G401 (cell line): ENCODE measurements at places on chromosomes 5 and 9.

- no peak for DNase-seq
Measured at GRCh38 chr5:54753034-54753433, 232.4 kb downstream of the ESM1 start.

DNA sequence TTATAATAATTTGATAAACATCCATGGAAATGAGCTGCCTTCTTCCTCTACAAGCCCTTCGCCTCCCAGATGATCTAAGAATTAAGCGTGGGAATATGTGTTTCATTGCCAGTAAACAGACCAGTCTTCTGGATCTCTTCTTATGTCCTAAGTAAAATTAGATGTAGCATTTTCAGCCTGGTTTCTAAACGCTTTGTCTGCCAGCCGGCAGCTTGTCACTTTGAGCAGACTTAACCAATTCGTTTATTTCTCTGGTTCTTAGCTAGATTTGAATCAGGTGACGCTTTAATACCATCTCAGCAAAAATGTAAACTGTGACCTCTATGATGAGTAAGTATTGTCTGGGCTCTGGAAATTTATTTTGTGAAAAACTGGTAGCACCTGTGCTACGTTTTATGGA lies 380.6 kb upstream of the NUDT12 start:
- no peak for DNase-seq

GRCh38 chr9:134688661-134689320 lies 47.2 kb downstream of the COL5A1 start:
- DNase-seq: no peak

DNA sequence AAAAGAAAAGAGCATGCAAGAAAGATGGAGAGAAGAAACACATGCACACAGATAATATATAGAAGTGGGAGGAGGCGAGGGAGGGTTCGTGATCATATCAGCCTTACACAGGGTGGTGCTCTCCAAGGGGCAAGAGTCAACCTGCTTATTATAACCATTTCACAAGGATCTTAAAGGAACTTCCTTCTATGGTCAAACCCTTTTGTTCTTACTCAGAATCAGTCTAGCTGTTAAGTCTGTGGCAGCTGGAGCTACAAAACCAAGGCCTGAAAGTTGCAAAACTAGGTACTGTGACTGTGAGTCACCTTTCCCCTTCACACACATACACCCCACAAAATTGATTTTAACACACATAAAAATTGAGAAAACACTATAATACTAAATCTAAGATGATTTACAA lies 18.5 kb upstream of the ERMP1 start:
- no peak for DNase-seq

GRCh38 chr5:171693412-171693811 lies 92.2 kb upstream of the SMIM23 start:
- no peak for DNase-seq

DNA sequence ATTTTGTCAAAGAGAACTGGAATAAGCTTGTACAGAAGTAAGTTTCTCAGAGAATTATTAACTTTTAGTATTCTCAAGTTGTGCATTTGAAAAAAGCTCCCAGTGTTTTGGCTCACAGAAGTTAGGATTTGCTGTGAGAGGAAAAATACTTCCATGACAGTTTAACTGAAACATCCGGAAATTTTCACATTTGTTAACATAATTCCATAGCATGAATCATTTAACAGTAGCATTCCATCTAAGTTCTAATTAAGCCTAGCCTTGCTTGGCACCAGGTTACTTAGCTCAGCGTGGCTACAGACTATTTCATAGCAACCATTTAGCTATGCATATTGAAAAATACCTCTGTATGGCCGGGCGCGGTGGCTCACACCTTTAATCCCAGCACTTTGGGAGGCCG lies 90.8 kb downstream of the LNPEP start:
- no peak for DNase-seq

- peak; percentile 62 for DNase-seq
Measured at GRCh38 chr5:152288917-152289595, 116.0 kb downstream of the NMUR2 start.

- DNase-seq: no peak
Measured at GRCh38 chr9:99055384-99055783, 49.5 kb upstream of the TGFBR1 start.

GRCh38 chr9:5438301-5439162 lies 807 bp upstream of the PLGRKT start:
- no peak for DNase-seq

GRCh38 chr5:34552686-34553085 lies 103.4 kb upstream of the RAI14 start:
- no peak for DNase-seq

DNA sequence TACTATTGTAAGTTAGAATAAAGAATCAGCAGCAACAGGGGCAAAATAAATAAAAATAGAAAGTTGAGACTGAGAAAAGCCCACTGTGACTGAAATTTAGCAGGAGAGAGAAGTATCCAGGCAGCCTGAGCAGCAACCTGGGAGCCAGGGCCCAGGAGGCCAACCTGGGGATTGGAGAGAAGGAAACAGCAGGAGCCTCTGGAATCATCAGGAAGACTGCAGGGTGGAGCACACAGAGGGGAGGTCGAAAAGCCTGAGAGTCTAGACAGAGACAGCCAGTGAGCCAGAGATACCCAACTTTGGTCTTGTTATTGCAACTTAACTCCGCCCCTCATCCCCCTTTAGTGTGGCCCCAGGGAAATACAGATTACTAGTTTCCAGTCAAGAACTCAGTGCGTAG lies 98.6 kb downstream of the SLC1A3 start:
- DNase-seq: no peak

GRCh38 chr5:125044491-125045282 lies 298.2 kb upstream of the ZNF608 start:
- DNase-seq: no peak

DNA sequence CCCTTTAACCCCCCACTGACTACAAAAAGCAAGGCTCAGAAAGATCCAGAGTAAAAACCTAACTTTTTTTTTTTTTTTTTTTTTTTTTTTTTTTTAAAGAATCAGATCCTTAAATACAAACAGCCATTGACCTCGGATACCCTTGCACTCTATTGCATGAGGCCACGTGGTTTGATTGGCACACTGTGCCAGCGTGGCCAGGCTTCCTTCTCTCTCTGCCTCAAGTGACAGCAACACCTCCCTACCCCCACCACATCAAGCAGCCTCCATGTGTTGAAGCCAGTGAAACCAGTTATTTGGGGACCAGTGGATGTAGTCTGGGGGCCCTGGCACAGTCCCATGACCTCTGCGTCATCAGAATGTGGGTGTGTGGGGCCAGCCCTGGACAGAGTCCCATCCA lies 71.4 kb downstream of the OTULIN start:
- no peak for DNase-seq

DNA sequence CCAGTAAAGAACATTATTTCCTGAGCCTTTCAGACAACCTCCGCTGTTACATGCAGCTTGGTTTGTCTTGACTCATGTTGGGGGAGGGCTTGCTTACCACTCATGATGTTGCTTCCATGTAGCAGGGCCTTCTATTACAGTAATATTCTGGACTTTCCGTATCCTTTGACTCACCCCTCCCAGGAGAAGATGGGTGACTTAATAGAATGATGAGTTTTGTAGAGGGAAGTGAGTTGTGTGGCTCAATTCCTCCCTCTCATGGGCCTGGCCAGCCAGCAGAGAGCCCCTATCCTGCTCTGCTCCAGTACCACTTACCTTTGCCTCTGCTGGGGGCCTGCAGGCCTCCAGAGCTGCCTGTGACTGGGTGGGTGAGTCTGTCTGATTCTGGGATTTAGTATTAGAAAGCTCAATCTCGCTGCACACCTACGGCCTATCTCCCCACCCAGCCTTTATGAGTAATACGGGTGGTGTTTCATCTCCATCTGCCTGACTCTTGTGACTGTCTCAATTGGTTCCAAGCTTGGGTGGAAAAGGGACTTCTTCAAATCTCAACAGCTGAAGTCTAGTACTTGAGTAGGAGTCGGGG lies 52.6 kb upstream of the KLF9 start:
- DNase-seq: no peak

GRCh38 chr5:127275641-127276193 lies 14.9 kb upstream of the MEGF10 start:
- DNase-seq: no peak

DNA sequence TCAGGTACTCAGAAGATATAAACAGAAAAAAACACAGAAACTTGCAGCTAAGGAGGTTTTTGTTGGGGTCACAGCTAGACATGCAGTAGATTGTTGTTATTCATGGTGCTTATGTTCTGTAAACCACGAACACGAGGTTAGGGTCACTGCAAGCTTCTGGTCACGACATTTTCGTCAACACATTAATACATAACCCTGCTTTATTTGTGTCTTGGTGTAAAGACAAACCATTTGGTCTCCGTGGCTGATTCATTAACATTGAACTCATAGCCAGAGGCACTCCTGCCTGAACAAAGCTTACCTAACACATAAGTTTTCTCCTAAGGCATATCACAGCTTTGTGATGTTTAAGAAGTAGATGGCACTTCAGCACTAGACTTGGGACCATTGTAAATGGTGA lies 16.9 kb downstream of the TEK start:
- DNase-seq: no peak

- DNase-seq: no peak
Measured at GRCh38 chr9:91558879-91559278, 135.2 kb upstream of the NFIL3 start.

DNA sequence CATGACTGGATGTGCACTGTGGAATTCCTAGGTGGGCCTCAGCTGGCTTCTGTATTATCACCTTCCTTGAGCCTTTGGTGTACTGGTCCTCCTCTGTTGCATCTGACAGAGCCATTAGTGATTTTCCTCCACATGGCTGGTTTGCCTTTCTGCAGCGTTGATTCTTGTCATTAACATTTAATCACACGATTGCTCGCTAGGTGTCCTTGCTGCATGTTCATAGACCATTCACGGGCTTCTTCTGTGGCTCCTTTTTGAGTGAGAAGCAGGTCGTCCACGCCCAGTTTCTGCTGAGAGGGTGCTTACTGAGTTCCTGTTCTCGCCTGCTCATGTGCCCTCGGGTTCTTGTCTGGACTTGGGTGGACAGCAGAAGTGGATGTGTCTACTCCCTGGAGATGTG lies 29.3 kb downstream of the ADAMTS16 start:
- no peak for DNase-seq

- peak; percentile 36 for DNase-seq
Measured at GRCh38 chr9:118283488-118283887, 579.3 kb downstream of the TLR4 start.

GRCh38 chr5:1899201-1899600 lies 16.5 kb upstream of the IRX4 start:
- DNase-seq: no peak
